Osteocyte (in vitro differentiated cells): ENCODE measurements at places on chromosomes 7 and 10. TPM values are rescaled to one million over a fixed set of nuclear protein-coding genes. Genes with fewer than 3 reads are reported as not detected.

The SMO gene
- 40.2 and 41.6 TPM in 2 replicates for total RNA-seq

The ZNF716 gene
- total RNA-seq = not detected in 2 replicates

The HABP2 gene
- 0.11 and 0.18 TPM in 2 replicates for total RNA-seq

The CABCOCO1 gene
- 0.19 TPM in 1 of 2 replicates, not detected in the other for total RNA-seq

The DGKI gene
- total RNA-seq = 3.0 and 3.1 TPM in 2 replicates

The OR2A1 gene
- not detected in 2 replicates for total RNA-seq

The TEX47 gene
- not detected in 2 replicates for total RNA-seq

The EPO gene
- total RNA-seq = not detected in 2 replicates

The SAP25 gene
- total RNA-seq = 1.5 TPM in 1 of 2 replicates, not detected in the other

The MRM2 gene
- 18.9 and 21.6 TPM in 2 replicates for total RNA-seq

The MYO1G gene
- 0.05 TPM in 1 of 2 replicates, not detected in the other for total RNA-seq
